ENCODE measurements at places on chromosomes 4 and X.

DNA sequence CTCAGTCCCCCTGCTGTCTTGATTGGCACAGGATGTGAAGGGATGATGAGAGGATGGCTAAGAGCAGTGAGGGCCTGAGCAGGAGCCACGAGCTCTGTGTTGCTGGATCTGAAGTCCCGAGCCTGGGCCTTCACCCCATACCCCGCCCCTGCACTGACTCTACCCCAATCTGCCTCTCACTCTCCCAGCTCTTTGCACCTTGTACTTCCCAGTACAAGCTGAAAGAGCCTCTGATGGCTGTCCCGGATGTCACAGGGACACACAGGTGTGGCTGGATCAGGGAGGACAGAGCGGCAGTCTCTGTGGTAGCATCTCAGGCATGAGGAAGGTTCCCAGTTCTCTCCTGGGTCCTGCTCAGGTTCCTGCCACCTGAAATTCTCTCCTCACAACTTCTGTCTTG is 103.6 kb downstream of the CHIC2 start:
- DNase-seq: no peak

GRCh38 chr4:154490234-154490582 is 1.4 kb downstream of the DCHS2 start:
- DNase-seq: no peak

GRCh38 chr4:16692961-16693506 is 205.4 kb downstream of the LDB2 start:
- no peak for DNase-seq

DNA sequence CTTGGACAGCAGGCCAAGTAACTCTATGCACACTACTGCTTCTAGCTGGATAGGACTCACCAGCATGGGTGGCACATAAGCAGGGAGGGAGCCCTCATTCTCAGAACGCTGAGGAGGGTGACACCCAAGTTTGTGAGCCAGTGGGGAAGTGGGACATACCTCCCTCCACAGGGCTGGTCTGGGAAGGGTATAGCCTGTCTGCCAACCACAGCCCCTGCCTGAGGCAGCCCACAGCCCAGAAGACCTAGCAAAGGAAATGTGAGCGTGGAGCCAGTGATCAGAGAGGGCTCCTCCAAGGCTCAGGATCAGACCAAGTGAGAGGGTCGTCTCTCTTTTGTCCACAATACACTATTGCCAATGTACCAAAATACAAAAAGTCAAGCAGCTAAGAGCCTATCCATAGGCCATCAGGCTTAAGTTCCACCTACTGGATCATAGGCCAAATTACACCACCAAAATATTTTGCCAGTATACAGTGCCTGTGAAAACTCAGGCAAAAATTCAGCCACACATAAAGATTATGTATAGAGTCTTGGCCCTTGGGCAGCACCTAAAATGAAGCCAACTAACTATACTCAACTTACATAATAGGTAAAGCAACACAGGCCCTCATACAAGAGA is 1203.1 kb downstream of the PCDH18 start:
- DNase-seq: no peak

GRCh38 chr4:128660361-128661215 is 148.9 kb upstream of the JADE1 start:
- DNase-seq: no peak

All from NCI-H187 treated with DMSO at 0.1 percent for 48 hours (cell line).